ENCODE measurements at places on chromosomes 5 and 9.
A peak's percentile ranks its signal among the peaks of the same experiment; 100 is the strongest.

GRCh38 chr5:176819476-176819875, 9.1 kb downstream of the UNC5A start:
- DNase-seq, result no peak

GRCh38 chr5:113292462-113292861, 142.3 kb downstream of the TSSK1B start:
- DNase-seq, result no peak

- no peak for DNase-seq
Measured at GRCh38 chr9:75146229-75146628, 57.9 kb downstream of the OSTF1 start.

GRCh38 chr9:108274971-108275370, 580.8 kb downstream of the ACTL7B start:
- DNase-seq, result no peak

- DNase-seq, result no peak
Measured at GRCh38 chr5:168350315-168350714, 58.9 kb downstream of the WWC1 start.

GRCh38 chr5:35341189-35341588, 110.9 kb upstream of the PRLR start:
- DNase-seq, result no peak

- DNase-seq, result no peak
Measured at GRCh38 chr9:134408389-134408788, 82.1 kb downstream of the RXRA start.

- DNase-seq, result no peak
Measured at GRCh38 chr5:150428106-150428876, 15.6 kb upstream of the CD74 start.

- DNase-seq, result no peak
Measured at GRCh38 chr9:20863945-20864344, 167.5 kb downstream of the HACD4 start.

GRCh38 chr9:101778332-101778731, 39.9 kb upstream of the GRIN3A start:
- DNase-seq, result no peak

DNA sequence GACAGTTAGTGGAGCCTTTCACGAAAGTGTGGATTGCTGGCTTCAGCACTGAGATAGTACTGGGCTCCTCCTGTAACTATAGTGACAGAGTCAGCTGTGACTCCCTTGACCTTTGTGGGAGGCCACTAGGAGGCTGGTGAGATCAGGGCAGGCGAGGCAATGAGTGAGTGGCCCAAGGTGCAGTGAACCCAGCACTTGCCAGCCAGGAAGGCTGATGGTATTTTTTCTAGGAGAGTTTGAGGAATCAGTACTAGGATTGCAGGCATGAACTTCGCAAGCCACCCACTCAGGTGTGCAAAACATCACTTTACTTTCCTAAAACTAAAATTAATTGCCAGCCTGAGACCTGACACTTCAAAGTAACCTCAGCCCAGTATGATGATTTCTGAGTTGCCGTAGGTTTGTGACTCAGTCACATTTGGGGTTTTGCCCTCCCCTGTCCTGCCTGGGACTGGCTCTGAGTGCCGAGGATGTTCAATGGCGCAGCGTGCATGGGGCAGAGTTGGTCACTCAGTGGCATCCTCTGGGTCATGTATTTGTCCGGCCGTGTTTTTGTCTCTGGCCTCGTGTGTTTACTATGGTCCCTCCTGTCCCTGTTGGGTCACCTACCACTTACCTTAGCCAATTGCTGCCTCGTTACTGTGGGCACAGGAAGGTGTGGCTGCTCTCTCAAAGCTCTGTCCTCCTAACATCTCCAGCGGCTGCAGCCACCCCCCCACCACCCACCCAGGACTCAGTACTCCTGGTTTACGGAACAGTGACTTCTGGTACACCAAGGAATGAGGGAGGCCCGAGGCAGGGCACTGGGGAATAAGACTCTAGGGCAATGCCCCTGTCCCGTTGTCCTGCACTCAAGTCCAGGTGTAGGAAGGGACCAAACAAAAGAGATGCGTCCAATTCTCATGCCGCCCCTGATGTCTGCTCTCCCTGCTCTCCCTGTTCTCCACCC, 67.2 kb downstream of the IL31RA start:
- no peak for DNase-seq

GRCh38 chr5:33725806-33726205, 166.0 kb downstream of the ADAMTS12 start:
- peak; percentile 13 for DNase-seq

GRCh38 chr9:34891386-34891785, 66.7 kb upstream of the PHF24 start:
- no peak for DNase-seq

GRCh38 chr5:62007457-62007856, 298.5 kb upstream of the KIF2A start:
- no peak for DNase-seq

- no peak for DNase-seq
Measured at GRCh38 chr5:14712666-14713065, 48.1 kb downstream of the OTULIN start.

- no peak for DNase-seq
Measured at GRCh38 chr9:126152622-126153362, 173.8 kb upstream of the MVB12B start.

GRCh38 chr5:73529081-73529480, 30.8 kb downstream of the BTF3 start:
- no peak for DNase-seq

DNA sequence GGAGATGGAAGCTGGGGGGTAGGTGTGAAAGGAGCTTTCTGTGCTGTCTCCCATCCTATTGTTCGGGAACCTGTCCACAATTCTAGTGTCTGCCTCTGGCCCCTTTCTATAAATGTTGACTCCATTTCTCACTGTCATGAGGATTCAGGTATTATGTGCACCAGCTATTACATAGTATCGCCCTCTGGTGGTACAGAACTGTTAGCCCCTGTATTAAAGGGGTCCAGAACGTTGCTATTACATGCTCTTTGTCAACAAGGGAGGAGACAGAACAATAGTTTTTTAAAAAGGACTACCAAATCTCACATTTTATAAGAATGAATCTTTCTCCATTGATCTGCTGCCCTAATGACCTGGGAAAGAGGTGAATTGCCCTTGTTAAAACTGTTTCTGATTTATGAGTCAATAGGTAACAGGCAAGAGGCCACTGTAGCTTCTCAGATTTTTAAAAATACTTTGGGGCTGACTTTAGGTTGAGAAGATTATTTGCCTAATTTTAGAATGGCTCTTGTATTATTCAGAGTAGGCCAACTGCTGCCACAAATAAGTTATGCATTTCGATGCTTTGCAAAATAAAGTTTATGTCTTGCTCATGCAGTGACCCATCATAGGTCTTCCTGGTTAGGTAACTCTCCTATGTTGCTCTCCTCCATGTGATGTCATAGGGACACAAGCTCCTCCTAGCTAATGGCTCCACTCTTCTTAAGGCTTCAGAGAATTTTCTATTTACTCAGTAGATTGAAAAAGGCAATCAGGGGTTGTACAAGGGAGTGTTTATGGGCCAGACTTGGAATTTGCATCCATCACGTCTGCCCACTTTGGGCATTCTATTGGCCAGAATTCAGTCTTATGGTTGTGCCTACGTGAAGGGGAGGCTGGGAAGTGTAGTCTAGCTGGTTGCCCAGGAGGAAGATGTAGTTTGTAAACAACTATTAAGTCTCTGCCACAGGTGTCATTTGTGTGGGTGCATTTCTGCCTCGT, 20.8 kb downstream of the DCANP1 start:
- DNase-seq, result no peak

DNA sequence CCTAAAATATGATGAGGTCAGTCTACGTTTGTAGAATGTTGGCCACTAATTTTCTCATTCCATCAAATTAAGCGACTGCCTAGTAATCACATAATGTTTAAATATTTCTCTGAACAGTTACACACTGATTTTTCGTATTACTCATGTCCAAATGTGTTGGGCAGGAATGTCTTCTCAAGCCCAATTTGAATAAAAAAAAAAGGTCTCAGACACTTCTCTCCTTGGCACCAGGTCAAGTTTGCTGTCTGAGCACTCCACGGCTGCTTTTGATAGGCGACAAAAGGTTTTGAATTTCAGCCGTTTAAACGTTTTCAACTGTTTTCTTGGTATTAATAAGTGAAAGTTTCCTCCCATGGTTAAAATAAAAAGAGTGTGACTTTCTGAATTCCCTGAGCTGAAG, 542.1 kb downstream of the IRX1 start:
- DNase-seq, result no peak

DNA sequence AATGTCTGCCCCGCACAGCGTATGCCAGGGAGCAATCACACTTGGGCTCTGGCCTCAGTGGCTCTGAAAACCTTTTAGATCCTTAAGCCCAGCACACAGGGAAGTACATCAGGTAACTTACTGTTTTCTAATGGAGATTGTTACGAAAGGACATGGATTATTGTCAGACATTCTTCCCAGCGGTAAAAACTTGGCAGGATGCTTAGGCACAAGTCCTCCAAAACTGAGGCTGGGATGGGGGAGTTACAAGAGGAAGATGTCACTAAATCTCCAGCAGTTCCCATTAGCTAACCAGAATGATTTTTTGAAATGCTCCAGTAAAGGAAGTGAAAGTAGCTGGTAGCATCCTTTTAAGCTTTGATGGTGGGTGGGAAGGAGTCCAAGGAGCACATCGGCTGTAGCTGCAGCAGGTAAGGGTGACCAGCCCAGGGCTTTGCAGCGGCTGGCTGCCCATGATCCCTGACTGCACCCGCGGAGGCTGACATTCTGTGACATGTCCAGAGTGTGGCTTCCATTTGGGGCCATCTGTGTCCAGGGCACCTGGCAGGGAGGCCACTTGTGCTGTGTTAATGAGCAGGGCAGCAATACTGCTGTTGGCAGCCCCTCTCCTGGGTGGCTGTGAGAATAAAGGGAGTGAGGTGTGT, 165.8 kb downstream of the GADD45G start:
- no peak for DNase-seq

DNA sequence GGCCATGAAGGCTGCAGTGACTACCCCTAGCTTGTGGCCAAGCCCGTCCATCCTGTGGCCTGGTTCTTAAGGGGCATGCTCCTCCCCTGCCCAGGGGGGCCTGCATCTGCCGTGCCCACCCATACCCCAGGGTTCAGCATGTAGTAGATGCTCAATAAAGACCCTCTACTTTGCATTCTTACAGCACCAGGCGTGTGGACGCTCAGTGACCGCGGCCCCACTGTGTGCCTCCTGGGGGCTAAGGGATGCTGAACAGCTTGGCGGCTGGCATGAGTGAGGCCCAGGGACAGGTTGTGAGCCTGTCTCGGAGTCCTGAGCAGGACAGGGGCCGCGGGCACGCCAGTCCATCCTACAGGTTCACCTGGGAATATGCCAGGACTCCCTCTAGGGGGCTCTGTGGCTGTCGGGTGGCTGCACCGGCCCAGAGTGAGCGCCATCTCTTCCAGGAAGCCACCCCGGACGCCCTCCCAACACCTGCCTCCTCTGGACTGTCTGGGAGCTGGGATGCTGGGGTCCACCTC, 9.1 kb downstream of the NOTCH1 start:
- no peak for DNase-seq

- no peak for DNase-seq
Measured at GRCh38 chr5:103369125-103370120, 110.9 kb downstream of the MACIR start.

DNA sequence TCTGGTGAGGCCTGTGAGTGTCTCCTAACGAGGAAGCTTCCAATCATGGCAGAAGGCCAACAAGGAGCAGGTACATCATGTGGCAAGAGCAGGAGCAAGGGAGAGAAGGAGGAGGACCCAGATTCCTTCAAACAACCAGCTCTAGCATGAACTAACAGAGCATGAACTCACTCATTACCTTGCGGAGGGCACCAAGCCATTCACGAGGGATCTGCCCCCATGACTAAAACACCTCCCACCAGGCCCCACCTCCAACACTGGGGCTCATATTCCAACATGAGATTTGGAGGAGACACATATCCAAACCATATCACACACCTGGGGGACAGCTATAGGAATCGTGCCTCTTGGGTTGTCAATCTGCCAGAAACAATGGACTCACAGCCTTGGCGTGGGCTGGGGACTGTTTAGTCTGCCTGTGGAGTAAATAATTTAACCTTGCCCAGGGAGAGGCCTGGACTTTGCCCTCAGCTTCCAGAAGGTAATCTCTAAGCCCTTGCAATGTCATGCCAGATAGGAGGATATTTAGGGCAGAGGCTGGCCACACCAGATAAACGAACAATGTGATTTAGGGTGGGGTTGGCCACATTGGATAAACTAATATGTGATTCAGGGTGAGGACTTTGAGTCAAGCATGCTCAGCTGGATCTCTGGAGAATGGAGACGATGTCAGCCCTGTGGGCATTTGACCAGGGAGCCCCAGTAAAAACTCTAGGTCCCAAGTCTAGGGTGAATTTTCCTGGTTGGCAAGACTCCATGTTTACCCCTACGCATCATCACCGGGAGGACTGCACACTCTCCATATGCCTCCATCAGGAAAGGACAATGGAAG, 13.6 kb upstream of the VDAC1 start:
- no peak for DNase-seq

DNA sequence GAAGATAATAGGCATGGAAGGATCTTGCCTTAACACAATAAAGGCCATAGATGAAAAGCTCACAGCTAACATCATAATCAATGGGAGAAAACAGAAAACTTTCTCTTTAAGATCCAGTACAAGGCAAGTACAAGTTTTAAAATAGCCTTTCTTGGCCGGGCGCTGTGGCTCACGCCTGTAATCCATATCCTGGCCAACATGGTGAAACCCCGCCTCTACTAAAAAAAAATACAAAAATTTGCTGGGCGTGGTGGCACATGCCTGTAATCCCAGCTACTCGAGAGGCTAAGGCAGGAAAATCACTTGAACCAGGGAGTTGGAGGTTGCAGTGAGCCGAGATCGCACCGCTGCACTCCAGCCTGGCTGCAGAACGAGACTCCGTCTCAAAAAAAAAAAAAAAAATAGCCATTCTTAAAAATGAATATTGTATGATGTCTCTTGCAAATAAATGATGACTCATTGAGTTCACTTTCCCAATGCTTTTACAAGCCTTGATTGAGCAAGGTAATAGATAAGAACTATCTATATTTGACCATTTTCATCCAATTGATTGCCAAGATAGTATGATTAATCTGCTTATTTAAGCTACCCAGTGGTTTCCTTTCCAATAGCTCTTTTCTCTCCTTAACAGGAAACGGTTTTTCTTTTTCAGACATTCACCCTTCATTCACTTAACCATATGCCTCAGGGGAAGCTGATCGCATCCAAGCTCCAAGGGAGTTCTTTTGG, 15.8 kb downstream of the CCDC152 start:
- DNase-seq, result no peak

DNA sequence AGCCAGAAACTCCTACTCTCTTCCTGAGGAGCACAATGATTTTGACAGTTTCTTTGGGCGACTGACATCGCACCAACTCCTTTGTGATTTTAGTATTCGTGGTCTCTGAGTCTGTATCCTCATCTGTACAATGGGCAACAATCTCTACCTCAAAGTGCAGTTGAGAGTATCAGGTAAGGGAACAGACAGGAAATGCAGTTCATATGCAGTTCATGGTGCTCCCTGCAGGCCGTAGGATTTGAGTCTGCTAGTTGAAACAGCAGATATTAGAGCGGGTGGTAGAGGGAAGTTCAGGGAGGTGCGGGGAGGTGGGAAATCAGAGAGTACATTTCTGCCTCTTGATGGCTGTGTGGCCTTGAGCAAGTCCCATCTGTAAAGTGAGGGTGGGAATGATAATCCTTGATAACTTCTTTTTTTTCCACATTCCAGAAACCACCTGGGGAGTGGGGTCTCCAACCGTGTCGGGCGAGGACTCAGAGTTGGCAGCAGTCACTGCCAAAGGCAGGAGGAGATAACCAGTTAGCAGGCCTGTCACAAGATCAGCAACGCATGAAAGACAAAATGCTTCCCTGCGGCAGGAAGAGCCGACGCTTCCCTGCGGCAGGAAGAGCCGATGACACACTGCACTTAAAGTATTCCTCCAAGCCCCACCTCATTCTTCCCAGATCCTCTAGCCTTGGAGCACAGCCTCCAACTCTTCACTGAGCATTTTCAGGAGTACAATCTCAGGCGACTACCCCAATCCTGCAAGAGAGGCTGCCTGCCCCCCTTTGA, 6.0 kb upstream of the NEK6 start:
- no peak for DNase-seq
